CD4-positive, alpha-beta T cell (primary cell): ENCODE measurements at places on chromosomes 2 and 18.
A peak's percentile ranks its signal among the peaks of the same experiment; 100 is the strongest.

GRCh38 chr2:195820373-195820772 lies 163.3 kb downstream of the SLC39A10 start:
- DNase-seq, result no peak

DNA sequence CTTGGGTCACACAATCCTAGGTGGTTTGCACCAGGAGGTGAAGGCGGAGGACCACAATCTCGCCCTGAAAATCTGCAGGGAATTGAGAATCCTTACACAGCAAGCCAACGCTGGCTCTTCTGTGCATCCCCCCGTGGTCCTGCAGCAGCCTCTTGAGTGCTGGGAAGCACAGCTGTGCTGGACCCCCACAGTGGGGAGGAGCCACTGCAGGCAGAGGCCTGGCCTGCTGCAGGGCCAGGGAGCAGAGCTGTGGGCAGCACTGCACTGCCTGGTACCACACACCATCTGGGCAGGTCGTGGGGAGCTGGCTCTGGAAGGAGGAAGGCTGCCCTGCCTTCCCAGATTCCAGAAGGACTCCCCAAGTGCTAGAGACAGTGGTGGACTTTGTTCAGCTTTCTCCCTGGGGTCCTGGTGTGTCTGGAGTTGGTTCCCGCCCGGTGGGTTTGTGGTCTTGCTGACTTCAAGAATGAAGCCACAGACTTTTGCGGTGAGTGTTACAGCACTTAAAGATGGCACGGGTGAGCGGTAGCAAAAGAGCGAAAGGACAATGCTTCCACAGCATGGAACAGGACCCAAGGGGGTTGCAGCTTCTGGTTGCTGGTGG lies 106.3 kb downstream of the FAM168B start:
- DNase-seq, result no peak

DNA sequence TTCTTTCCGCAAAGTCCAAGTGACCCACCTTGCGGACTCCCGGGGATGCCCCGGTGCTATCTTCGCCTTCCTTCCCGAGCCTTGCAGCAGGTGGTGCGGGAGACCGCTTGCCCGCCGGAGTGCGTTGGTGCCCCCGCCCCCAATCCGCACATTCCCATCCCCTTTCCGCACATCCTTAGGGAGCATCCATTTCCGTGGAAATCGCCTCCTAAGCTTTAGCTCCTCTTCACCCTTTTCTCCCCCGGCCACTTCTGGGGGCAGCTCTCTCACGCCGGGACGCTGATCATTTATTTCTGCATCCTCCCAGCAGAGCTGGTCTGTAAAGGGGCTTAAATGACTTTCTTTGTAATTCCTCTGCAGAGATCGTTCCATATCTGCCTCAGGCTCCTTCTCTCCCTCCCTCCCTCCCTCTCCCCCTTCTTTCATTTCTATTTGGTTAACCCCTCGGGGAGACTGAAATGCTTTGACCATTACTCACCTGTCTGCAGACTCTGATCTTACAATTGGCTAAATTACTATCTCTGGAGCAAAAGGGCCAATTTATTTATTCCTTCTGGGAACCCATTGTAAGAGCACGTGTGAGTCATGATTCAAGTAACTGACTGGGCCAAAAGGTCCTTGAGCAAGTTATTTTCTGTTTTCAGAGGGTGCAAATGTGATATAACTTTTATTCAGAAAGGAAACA lies 1.3 kb upstream of the LYPD1 start:
- no peak for DNase-seq

- DNase-seq, result no peak
Measured at GRCh38 chr2:68716604-68717304, 17.9 kb upstream of the ARHGAP25 start.

DNA sequence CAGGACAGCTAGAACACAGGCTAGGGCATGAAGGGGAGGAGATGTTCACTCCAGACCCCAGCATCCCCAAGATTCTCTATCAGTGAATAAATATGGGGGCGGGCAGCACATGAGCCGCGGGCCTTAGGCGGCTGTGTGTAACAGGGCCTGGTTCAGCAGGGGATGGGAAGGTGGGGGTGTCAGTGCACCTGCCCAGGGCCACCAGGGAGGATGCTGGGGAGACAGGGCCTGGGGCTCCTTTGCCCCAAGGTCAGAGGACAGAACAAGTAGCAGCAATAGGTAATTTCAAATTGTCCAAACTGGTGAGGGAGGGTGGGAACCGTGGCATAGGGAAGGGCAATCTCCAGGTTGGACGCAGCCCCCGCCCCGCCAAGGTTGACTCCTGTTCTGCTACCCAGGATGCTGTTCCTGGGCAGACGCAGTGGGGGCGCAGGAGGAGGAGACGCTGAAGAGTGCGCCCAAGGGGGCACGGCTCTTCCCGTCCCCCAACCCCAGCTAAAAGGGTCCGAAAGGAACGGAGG lies 16.2 kb downstream of the CYP26B1 start:
- DNase-seq, result no peak

- no peak for DNase-seq
Measured at GRCh38 chr2:127705391-127706065, 4.2 kb downstream of the SFT2D3 start.

GRCh38 chr2:160401895-160402294 lies 91.7 kb downstream of the RBMS1 start:
- DNase-seq, result no peak

DNA sequence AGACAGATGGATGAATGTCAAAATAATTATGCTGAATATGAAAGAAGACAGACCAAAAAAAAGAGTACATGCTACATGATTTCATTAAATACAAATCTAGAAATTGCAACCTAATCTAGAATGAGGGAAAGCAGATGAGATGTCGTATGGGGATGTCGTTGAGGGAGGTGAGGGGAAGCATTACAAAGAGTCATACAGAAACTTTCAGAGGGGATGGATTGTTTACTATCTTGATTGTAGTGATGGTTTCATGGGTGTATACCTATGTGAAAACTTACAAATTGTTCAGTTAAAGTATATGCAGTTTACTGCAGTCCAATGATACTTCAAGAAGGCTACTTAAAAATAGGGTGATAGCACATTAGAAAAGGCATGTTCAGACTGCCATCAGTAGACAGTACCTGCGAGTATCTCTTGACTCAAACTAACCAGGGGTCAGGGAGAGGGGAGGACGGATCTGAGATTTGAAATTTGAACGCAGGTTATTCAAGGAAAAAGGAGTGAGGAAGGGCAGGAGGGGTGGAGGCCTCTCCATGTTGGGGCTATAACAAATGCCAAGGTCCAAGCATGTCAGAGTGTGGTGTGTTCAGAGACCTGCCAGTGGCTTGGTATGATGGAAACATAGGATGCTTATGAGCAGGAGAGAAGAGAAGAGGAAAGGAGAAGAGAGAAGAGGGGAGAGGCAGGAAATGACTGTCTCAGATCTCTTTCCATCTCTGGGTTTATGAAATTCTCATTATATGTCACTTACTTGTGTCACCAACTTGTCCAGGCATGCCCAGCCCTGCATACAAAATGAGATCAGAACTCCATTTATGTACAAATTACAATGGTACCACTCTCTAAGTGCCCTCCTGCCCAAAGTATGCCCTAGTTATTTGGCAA lies 257.3 kb upstream of the CXCR4 start:
- DNase-seq, result no peak

DNA sequence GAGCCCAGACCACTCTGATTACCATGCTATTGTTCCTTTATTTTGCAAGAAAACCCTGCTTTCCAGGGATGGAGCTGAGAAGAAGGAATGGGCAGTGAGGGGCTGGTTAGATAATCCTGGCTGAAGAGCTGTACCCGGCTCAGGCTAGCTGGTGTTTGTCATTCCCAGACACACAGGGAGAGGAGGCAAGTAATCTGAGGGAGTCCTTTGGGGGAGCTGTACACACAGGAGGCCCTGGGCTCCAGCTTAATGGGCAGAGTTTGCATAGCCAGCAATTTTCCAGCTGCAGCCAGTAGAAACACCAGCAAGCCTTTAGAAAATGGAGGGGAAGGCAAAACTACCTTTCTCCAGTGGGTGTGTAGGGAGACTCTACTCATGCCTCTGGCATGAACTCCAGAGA lies 259.3 kb downstream of the SOX11 start:
- DNase-seq, result no peak

DNA sequence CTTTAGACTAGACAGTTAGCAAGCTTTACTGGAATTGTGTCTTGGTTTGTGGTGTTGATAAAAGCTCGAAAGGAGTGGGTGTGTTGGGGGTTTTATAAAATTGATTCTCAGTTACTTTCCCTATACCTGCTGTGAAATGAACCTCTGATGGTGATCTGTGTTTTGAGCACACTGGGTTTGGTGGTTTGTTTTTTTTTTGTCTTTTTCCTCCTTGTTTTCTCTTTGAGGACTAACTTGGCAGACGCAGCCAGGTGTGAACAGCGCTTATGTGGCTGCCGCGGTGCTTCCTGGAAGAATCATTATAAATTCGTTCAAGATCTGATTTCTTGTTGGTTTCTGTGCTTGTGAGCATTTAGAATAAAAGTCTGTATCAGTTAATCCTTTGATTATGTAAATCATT lies 28.5 kb downstream of the GRHL1 start:
- DNase-seq, result no peak

DNA sequence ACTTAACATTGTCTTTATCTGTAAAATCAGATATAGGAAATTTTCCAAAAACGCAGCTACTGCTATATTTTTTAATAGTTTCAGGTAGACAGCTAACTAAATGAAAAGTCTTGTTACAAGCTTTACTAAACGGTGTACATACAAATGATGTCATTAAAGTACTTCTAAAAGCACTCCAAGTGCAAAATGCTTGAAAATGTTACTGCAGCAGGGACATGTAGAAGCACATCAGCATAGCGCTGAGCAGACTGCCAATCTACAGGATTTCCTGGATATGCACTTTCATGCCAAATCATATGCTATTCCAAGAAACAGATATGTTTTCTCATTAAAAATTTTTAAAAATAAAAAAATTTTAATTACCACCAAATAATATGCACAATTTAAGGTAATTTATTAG lies 61.7 kb downstream of the SMAD2 start:
- no peak for DNase-seq

DNA sequence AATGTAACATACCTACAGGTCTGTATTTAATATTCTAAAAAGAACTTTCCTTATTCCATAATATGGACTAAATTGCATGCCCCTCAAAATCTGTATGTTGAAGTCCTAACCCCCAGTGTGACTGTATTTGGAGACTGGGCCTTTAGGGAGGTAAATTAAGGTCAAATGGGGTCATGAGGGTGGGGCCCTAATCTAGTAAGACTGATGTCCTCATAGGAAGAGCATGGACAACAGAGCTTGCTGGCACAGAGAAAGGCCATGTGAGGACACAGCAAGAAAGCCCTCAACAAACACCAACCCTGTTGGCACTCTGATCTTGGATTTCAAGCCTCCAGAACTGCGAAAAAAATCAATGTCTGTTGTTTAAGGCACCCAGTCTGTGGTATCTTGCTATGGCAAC lies 18.6 kb downstream of the SF3B1 start:
- DNase-seq, result no peak

GRCh38 chr2:16100006-16100405 lies 159.7 kb downstream of the MYCN start:
- no peak for DNase-seq

- DNase-seq, result no peak
Measured at GRCh38 chr2:28279371-28279770, 113.3 kb upstream of the FOSL2 start.

DNA sequence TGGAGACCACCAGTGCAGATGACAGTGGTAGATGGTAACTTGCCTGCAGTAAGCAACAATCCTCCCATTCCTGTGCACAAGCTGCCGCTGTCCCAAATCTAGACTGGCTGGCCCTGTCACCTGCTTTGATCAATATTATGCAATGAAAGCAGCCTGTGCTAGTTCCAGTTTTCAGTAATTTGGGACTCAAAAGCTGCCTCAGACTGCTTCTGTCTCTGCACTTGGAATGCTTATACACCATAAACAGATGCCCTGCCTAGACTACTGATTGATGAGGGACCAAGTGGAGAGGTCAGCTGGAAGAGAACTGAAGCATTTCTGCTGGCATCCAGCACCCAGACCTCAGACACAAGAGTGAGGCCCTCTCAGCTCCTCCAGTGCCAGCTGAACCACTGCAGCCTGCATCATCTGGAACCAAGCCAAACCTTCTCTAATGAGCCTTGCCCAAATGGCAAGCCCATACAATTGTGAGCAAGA lies 24.9 kb downstream of the CCBE1 start:
- no peak for DNase-seq

DNA sequence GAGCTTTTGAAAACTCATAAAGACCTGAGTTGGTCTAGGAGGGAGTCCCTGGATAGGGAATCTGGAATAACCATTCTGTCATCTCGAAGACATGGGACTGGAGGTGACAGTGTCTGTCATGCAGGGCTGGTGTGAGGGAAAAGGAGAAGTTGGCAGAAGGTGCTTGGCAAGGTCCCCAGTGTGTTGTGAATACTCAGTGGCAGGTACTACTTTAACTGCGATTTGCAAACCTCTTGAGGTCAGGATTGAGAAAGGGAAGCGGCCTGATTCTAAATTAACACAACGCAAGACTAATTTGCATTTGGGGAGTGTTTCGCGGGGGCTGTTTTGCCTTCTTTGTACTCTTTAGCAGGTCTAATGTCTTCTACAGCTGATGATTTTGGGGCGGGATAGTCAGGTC lies 77.0 kb upstream of the TMEM200C start:
- no peak for DNase-seq

- no peak for DNase-seq
Measured at GRCh38 chr2:7891312-7891711, 790.5 kb upstream of the ID2 start.

- DNase-seq, result no peak
Measured at GRCh38 chr2:172119089-172119488, 16.4 kb upstream of the DLX2 start.

GRCh38 chr2:151637271-151637781 lies 97.0 kb downstream of the NEB start:
- DNase-seq, result peak; percentile 69

DNA sequence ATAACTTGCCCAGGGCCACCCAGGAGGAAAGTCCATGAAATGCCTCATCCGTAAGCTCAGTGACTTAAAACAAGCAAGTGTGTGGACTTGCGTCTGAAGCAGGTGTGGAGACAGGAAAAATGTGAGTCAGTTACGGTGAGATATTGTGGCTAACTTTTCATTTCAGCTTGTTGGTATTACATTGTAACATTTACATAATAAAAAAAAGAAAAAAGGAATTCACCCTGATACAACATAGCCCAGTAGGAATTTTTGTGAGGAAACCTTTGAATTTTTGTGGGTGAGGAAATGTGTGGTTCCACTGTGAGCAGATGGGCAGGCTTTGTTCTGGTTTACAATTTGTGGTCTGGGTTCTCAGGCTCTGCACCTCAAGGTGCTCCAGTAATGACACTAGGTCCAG lies 33.7 kb upstream of the LYPD6B start:
- no peak for DNase-seq

DNA sequence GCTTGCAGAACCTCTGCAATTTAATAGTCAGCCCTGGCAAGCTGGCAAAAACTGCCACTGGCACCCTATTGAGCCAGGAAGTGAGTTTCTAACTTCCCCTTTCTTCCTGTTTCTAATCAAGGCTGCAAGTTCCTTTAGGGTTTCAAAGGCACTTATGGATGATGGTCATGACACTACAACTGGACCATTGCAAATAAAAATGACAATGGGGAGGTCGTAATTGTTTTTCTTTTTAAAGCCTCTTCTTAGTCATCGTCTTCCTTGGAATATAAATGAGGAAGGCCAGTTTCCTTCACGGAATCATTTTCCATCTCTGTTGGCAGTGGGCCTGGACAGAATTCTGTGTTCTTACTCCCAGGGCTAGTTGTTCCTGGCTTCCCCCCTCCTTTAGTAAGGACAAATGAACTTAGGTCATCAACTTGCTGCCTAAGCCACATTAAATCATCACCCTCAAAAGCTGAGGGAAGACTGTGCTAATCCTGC lies 35.8 kb downstream of the SH3RF3 start:
- no peak for DNase-seq
